NCI-H524 treated with DMSO at 0.1 percent for 48 hours (cell line): ENCODE measurements at places on chromosomes 3 and 15.

GRCh38 chr3:45131201-45131600, 15.0 kb downstream of the CDCP1 start:
- DNase-seq, result no peak

DNA sequence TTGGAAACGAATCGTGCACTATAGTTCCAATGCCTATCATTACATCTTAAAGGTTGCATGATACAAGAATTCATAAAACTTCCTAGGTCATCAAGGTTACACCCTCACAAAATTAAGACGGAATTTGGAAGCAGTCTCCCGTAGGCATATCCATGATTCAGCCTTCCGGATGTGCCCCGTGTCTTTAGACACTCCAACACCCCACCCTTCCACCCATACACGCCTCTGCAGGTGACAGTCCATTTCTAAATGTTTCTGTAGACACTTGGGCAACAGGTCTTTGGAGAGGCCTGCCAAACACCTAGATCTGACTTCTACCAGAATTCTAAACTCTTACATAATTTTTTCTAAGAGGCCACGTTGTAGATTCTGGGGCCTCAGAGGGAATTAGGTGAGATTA, 49.8 kb downstream of the LDHAL6B start:
- no peak for DNase-seq

DNA sequence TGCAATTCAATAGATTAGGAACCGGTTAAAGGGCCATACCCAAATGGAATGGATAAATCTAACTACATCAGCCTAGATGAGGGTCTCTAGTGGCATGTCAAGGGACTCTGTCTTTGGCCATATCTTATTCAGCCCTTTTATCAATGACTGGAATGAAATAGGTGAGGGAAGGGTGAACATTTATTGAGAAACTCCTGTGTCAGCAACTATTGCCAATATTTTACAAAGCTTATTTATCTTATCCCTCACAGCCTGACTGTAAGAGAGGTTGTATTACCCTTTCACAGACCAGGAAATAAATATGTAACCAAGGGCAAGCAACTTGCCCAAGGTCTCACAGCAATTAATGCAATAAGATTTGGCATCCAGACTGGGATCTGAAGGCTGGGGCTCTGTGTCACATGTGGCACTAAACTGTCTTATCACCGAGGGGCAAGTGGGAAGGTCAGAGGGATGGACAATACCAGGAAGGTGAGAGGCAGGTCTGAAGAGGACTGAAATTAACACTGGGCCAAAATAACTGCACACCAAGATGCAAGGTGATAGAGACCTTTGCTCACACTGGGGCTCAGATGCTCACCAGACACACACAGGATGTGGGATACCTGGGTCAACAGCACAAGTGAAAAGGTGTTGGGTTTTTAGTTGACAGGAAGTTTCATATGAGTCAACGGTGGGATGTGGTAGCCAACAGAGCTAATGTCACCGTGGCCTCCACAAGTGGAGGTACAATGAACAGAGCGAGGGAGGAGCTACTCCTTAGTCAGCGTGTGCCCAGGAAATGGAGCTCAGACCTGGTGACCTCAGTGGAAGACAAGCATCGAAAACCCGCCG, 261.3 kb downstream of the RPLP1 start:
- no peak for DNase-seq

GRCh38 chr3:122012821-122013220, 9.2 kb downstream of the ILDR1 start:
- no peak for DNase-seq

GRCh38 chr3:127986803-127987202, 65.4 kb upstream of the SEC61A1 start:
- no peak for DNase-seq

GRCh38 chr15:90648137-90649070, 68.7 kb upstream of the BLM start:
- DNase-seq, result peak; percentile 6

GRCh38 chr3:50430191-50430590, 70.9 kb upstream of the TMEM115 start:
- no peak for DNase-seq
